Mucosa of gallbladder (tissue), 1 donor: ENCODE measurements at places on chromosomes 6 and 20. TPM values are rescaled to one million over a fixed set of nuclear protein-coding genes. Genes with fewer than 3 reads are reported as not detected.

The ASF1A gene
- 16.7 TPM for total RNA-seq

The SLC24A3 gene
- 19.9 TPM for total RNA-seq

The SHLD1 gene
- 12.1 TPM for total RNA-seq

The TFAP2C gene
- total RNA-seq = 2.1 TPM

The STMND1 gene
- total RNA-seq = 2.2 TPM

The SLC22A2 gene
- 1.4 TPM for total RNA-seq
